ENCODE measurements at places on chromosomes 1 and 21. TPM values are rescaled to one million over a fixed set of nuclear protein-coding genes. Genes with fewer than 3 reads are reported as not detected.

OR2L2 gene
- total RNA-seq = not detected

RPTN gene
- total RNA-seq = not detected

RHD gene
- 0.12 TPM for total RNA-seq

RGS7 gene
- total RNA-seq = not detected

ZBTB37 gene
- total RNA-seq = 6.6 TPM

DNA sequence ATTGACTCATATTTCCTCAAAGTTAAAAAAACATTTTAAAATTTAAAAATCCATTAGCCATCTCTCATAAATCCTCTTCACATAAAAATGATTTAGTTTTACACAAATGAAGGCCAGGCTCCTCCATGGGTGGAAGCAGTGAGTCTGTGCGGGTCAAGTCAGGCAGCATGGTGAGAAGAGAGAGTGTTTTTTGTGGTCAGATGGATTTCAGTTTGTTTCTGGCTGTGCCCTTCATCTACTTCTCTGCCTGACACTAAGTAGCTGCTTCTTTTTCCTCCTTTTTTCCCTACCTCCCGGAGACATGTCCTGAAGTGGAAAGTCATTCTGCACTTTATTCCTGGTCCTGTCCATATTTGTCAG lies 10.3 kb downstream of the PLA2G4A start:
- no peaks in the 10 kb centered on the region for H3K36me3 ChIP-seq
- no peak for DNase-seq
- no peaks in the 10 kb centered on the region for H3K4me1 ChIP-seq
- H3K4me3 ChIP-seq = no peak overlapping the region
- H3K27ac ChIP-seq = no peak overlapping the region

- DNase-seq = no peak
- H3K36me3 ChIP-seq = no peaks in the 10 kb centered on the region
These were observed 28.9 kb upstream of the EFCAB14 start for GRCh38 chr1:46747683-46748288.

DNA sequence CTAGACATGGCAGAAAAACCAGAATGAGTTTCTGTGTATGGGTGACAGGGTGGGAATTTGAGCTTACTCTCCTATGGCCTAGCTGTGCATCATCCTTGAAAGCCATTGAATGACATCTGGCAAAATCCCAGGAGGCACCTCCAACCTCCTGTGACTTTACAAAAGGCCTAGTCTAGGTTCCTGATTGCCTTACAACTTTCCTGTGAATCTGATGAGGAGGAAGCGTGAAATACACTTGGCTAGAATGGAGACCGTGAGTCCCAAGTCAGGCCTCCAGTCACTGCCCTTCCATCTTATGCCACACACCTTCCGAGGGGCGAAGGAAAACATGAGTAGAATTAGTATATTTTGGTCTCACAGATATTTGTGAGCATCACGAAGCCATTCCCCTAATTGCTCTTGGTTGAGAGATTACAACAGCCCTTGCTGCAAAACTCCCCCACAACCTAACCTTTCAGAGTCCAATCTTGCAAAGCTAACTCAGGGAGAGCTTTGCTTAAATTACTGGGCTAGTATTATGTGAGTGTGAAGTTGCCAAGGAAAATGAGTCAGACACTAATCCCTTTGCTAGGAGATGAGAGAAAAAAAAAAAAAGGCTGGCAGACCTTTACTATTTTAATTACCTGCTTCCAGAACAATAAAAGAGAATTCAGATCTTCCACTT lies 36.3 kb upstream of the PAXBP1 start:
- H3K4me3 ChIP-seq = no peak overlapping the region
- H3K27me3 ChIP-seq = no peaks in the 10 kb centered on the region
- no peak for DNase-seq
- no peaks in the 10 kb centered on the region for H3K4me1 ChIP-seq
- no peaks in the 10 kb centered on the region for H3K36me3 ChIP-seq

- no peak for DNase-seq
- H3K4me1 ChIP-seq = no peaks in the 10 kb centered on the region
- H3K27ac ChIP-seq = no peak overlapping the region
These were observed 9.6 kb downstream of the FCRL5 start for GRCh38 chr1:157542676-157543075.

DNA sequence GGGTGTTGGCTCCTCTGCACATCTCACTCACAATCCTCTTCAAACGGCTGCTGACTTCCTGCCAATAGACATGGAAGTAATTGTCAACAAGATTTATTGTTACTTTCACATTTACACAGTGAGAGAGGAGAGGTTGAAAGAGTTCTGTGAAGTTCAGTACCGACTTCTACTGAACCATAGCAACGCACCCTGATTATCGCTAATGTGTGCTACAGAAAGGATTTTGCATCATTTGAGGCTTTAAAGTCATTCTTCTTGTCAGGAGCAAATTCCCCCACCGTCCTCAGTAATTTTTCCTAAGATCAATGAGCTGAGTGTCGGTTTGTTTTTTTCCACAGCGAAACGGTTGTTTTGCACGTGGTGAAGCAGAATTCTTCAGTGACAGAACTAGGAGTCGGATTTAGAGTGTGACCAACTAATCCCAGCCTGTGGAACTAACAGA lies 361.0 kb downstream of the ADGRL2 start:
- no peak for DNase-seq
- no peak overlapping the region for H3K27ac ChIP-seq
- H3K4me1 ChIP-seq = no peaks in the 10 kb centered on the region
- H3K27me3 ChIP-seq = no peaks in the 10 kb centered on the region

DNA sequence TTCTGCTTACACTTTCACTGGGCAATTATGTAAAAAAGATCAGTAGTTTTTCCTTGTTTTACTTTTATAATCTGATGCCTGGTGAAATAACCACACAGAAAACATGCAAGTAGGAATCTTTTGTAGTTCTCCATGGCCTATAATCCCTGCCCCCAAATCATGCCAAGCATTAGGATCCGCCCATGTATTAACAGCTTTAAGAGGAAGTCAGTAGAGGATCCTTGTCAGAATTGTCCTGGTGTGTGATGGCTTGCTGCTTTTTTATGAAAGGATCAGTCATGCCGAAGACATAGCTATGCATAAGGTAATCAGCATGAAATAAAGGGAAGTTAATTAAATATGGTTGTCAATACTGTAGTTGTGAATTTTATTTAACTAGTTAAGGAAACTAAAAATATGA lies 20.0 kb downstream of the ADGRL2 start:
- no peak overlapping the region for H3K27ac ChIP-seq
- H3K4me3 ChIP-seq = no peak overlapping the region
- H3K27me3 ChIP-seq = no peaks in the 10 kb centered on the region
- H3K4me1 ChIP-seq = no peaks in the 10 kb centered on the region

GRCh38 chr1:38815903-38816627 lies 43.5 kb downstream of the RRAGC start:
- H3K36me3 ChIP-seq = no peaks in the 10 kb centered on the region
- H3K27ac ChIP-seq = no peak overlapping the region
- DNase-seq = no peak
- H3K4me1 ChIP-seq = peaks cover 5% of the 10 kb centered on the region
- no peak overlapping the region for H3K4me3 ChIP-seq
- H3K27me3 ChIP-seq = peaks cover 83% of the 10 kb centered on the region

DNA sequence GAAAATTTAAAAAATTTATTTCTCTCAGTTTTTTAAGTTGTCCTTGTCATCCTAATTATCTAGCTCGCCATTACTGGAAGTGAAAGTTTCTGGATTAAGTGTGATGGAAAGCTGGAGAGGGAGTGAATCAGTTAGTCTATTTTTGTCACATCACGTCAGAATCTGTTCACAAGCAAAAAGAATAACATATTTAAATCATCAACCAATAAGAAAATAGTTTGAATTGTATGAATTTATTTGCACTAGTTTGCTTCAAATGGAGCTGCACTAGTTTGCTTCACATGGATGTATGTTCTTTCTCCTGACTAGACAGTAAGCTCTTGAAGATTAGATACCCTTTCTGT lies 22.8 kb downstream of the PHC2 start:
- H3K27me3 ChIP-seq = no peaks in the 10 kb centered on the region
- DNase-seq = no peak
- H3K4me1 ChIP-seq = peaks cover 39% of the 10 kb centered on the region
- H3K4me3 ChIP-seq = peak overlapping the region; percentile 41

DNA sequence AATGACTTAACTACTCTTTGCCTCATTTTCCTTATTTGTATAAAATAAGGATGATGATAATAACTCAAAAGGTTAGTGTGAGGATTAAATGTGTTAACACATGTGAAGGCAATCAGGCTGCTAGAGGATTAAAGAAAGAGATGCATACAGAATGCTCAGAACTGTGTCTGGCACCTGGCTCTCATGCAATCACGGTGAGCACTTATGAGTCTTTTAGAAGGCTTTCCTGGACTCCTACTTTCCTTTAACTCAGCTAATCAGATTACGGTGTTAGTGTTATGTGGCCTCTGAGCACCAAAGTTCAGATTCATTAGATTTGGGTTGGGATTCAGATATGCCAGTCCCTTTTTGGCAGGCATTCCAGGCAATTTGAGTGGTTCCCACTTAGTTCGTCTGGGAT lies 311.6 kb upstream of the USP24 start:
- H3K4me1 ChIP-seq = no peaks in the 10 kb centered on the region
- no peak overlapping the region for H3K4me3 ChIP-seq
- no peak for DNase-seq
- H3K36me3 ChIP-seq = no peaks in the 10 kb centered on the region

DNA sequence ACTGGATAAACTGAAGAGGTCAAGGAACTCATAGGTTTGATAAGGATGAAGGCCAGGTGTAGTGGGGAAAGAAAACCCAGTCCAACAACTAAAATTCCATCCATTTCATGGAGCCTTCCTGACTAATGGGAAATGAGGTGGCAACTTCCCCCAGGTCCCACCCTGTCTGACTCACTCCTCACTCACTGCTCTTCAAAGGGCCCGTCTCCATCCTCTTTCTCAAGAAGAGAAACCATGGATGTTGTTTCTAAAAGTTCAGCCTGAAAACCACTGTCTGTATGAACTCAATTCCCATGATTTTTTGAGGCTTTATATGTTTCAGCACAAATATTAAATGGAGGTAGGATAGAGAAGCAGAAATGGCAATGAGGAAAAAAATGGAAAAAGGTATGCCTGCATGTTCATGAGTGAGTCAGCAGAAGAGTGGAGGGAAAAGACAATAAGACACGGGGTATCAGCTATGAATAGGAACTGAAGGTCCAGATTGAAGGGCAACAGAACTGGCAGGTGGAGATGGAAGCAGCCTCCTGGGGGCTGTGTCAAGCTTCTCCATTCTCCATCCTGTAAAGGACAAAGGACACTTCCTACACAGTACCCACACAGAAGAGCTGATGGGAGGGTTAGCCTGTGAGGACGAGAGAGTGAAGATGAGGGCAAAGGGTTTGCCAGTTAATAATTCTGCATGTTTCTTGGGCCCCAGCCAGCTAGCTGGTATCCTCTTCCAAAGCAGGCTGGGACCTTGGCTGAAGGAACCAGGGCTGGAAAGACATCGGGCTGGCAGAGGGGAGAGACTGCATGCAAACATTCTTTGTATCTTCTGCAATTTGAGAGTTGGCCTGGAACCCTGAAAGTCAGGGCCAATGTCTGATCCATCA lies 5.5 kb upstream of the ELOVL1 start:
- peaks cover 30% of the 10 kb centered on the region for H3K36me3 ChIP-seq
- no peak overlapping the region for H3K4me3 ChIP-seq
- DNase-seq = no peak
- peaks cover 9% of the 10 kb centered on the region for H3K4me1 ChIP-seq
- no peak overlapping the region for H3K27ac ChIP-seq
- H3K27me3 ChIP-seq = no peaks in the 10 kb centered on the region

GRCh38 chr1:196723325-196724185 lies 51.1 kb upstream of the CFHR3 start:
- no peak overlapping the region for H3K4me3 ChIP-seq
- H3K4me1 ChIP-seq = no peaks in the 10 kb centered on the region
- no peak overlapping the region for H3K27ac ChIP-seq
- DNase-seq = no peak
- no peaks in the 10 kb centered on the region for H3K36me3 ChIP-seq
